ENCODE measurements at places on chromosomes 5 and 9.

GRCh38 chr9:116765011-116765410, 77.9 kb downstream of the TRIM32 start:
- DNase-seq, result no peak

DNA sequence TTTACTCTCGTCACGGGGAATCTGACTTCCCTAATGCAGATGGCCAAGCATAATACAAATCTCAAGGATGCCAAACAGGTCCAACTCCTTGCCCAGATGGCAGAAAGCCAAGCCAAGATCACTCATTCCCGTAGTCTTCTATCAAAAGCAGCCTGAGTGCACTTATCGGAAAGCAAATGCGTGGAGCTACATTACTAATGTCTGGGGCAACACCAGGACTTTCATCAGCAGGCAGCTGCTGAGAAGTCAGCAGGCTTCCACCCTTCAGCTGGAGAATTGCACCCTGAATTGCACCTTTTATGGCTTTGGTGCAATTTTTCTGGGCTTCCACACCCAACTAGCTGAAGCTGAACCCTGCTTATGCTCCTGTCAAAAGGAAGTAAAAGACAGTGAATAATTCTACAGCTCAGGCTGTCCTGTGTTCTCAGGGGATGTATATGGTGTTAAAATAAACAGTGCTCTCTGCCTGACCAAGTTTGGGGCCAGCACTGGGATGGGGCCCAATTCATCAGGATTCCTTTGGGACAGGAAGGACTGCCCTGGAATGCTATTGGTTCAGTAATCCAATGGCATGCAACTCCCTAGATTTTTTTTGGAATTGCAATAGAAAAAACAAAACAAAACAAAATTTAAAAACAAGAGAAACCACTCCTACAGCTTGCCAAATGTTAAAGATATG, 92.6 kb downstream of the DPYSL3 start:
- no peak for DNase-seq

DNA sequence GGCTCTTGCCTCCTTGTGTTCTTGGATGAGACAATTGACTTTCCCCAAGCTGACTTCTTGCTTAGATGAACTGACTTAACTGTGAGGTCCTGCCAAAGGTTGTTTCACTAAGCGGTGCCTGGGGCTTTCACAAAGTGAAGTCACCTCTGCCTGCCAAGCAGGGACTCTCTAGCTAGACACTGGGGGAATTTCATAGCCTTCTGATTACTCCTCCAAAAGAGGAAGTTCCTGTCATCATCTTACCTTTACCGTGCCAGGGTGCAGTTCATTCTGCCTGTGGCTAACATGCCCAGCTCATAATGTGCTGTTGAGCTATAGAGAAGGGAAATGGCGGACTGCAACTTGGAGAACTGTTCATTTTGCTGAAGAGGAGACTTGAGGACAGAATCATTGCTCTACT, 472.0 kb upstream of the WWC1 start:
- no peak for DNase-seq

GRCh38 chr5:137113939-137114338, 385.2 kb downstream of the SPOCK1 start:
- no peak for DNase-seq

DNA sequence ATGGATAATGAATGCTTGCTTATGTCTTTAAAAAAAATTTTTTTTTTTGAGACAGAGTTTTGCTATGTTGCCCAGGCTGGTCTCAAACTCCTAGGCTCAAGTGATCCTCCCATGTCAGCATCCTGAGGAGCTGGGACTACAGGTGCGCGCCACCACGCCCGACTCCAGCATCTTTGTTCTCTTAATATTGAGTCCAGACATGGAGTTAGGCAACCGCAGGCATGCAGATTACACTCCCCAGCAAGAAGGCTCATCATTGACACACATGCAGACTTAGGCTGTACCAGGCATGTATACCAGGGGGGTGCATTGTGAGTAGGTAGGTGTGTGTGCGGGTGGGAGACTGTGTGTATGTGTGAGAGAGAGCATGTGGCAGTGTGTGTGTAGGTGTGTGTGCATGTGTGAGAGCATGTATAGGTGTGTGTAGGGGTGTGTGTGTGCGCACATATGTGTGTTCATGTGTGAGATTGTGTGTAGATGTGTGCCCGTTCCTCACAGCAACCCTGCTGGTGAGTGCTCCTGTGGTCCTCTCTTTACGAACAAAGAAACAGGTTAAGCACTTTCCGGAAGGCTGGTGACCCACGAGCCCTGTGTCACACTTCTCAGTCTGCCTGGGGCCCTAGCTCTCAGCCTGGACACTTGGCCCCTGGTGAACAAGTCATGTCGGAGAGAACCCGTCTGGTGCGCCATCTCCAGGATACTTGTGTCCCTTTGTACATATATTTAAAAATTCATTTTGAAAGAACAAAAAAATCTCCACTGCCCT, 6.2 kb downstream of the OBP2B start:
- DNase-seq, result no peak

GRCh38 chr5:132198571-132198970, 29.1 kb downstream of the P4HA2 start:
- no peak for DNase-seq

DNA sequence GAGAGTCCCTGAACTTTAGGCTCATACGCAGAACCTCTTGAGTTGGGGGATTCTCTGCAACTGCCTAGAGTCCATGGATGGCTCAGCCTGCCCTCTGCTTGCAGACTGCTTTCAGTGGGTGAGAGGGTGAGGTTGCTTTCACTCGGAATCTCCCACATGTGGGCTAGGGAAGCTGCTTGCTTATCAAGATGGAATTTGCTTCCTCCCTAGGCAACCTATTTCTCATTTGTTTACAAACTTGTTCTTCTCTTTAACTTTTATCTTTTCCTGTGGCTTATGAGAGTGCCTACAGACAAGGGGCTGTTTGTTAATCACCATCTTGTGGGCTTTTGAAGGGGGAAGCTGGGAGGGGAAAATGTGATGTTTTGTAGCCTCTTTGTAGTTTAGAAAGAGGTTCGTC, 10.0 kb downstream of the TLE4 start:
- peak; percentile 14 for DNase-seq

DNA sequence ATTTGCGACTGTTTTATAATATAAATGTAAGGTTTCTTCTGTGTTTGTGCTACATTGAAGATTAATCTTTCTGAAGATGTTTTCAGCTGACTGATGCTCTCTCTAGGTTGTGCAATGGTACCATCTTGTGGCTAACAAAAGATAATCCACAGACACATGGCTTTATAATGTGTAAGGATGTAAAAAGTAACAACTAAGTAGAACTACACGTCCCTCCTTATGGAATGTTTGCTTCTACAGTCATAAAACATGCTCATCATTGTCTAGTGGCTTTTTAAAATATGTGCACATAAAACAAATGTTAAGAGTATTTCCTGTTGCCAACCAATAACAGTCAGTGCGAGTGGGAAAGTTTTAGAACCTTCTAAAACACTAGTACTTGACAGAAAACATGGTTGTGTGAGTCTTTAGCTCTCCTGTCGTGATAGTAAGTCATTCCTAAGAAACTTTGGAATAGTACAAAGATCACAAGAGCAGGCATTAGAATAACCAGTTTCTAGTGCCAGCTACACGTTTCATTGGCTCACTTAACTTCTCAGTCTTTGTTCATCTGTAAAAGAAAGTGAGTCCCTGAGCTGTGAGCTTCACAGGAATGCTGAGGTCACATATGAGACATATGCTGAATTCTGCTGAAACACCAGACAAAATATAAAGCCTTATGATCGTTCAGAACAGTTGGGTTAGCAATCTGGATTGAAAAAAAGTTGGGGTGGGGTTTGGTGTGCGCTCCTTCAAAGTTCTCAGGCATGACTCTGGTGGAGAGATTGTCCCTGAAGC, 75.7 kb upstream of the GLIS3 start:
- no peak for DNase-seq

DNA sequence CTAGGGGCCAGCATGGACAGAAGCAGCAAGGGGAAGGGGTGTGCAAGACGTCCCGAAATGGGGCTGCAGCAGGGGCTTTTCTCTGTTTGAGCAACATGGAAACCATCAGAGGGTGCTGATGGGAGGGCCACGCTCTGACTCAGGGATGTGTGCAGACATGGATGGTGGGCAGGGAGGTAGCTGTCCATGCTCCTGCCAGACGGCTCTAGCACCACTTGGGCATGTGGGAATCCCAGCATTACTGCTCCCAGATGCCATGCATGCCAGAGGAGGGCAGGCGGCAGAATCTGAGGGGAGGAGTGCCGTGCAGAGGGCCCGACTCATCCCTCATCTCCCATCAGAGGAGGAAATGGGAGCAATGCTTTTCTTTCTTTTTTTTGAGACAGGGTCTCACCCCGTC, 45.6 kb upstream of the SLC25A51 start:
- no peak for DNase-seq

GRCh38 chr5:132265336-132266030, 8.0 kb downstream of the PDLIM4 start:
- DNase-seq, result peak; percentile 58

- no peak for DNase-seq
These were observed 259.1 kb upstream of the DAPK1 start for GRCh38 chr9:87238545-87238944.

DNA sequence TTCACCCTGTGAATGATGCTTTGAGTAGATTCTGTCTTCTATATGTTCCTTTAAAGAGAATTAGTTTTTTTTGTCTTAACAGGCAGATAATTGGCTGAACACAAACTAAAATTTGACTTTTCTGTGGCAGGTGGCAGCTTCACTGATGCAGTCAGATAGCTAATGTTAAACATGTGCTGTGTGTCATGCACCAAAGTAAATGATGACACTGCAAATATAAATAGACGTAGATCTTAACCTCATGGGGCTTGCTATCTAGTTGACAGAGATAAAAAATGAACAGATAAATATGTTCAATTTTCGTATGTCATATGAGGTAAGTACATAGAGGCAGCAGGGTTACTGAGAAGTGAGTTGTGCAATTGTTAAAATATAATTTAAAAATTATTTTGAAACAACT, 82.7 kb downstream of the PARP8 start:
- DNase-seq, result no peak

DNA sequence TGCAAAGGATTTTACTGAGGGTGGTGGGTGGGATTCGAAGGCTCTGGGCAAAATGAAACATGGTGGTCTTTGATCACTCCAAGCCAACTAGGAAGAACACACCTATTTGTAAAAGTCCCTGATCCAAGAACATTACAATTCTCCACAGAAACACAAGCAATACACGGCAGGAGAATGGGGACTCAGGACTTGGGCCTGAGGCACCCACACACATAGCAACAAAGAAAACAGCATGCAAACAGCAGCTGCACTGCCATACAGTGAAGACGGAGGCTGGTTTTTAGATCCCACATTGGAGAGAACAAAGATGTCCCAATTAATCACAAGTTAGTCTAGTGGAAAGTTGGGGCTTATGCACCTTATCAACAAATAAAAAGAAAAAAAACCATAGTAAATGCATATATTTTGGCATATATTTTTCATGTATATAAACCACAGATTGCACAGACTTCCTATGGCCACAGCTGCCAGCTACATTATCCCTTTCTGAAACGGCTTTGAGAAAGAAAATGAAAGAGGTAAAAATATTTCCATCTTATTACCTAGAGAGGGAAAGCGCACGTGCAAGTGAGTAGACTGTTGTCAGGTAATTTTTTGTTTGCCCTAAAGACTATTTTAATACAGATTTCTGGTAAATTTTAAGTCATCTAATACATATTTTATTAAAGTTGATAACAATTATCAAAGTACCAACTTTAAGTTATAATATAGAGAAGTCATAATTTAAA, 410.9 kb downstream of the BNC2 start:
- DNase-seq, result no peak

GRCh38 chr5:155193483-155194107, 180.0 kb downstream of the KIF4B start:
- no peak for DNase-seq

DNA sequence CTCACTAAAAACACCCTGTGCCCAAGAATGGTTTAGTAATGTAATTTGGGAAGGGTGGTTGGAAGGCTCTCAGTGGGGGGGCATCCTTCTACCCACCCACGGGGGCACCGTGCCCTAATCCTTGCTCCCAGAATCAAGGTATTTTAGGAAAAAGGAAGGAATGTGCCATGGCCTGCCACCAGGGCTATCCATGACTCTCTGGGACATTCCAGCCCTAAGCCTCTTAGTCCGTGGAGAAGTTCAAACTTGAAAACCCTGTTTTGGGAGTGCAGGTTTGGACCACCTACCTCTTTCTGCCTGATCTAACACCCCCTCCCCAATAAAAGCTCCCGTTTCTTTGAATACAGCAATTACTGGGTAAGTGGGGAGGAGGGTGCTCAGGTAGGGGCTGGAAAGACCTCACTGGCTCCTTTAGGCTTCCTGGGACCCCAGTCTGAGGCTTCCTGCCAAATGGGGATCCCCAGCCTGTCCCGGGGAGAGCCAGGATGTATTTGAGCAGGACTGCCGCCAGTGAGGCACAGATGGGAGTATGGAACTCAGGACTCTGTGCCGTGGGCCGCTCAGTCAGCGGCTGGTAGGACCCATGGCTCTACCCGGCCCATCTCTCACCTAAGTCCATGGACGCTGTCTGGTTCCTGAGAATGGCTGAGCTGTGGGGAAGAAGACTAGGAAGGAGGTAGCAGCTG, 3.6 kb upstream of the PITX1 start:
- no peak for DNase-seq

- DNase-seq, result no peak
These were observed 183.5 kb upstream of the ACO1 start for GRCh38 chr9:32200896-32201295.

DNA sequence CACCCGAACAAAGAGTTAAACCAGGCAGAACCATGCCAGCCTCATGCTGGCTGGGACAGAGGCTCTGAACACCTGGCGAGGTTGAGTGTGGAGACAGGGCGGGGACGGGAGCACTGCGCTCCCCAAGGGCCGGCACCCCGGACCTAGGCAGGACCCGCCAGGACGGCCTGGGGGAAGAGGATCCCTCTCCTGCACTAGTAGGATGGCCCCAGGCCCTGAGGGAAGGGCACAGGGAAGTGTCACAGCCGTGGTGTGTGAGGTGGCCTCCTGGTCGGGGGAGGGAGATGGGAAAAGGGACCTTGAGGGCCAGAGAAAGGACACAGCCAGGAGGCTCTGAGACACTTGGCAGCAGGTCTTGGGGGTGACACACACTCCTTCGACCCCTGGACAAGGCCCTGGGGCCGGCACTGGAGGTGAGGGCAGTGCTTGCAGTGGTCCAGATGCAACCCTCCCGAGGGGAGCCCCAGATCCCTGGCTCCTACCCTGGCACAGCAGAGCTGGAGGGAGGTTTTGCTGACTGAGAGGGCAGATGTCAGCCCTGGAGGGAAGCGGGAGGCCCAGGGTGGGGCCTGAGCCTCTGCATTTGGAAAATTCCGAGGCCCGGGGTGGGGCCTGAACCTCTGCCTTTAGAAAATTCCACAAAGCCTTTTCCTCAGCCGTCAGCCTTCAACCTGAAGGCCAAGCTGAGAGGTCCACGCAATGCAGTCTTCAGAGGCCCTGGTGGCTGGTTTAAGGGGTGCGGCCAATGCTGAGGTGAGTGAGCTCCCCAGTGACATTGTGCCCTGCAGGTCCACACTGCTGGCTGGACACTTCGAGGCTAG, 24.8 kb upstream of the TERT start:
- no peak for DNase-seq

GRCh38 chr5:67536866-67537265, 340.3 kb upstream of the CD180 start:
- no peak for DNase-seq

- peak; percentile 17 for DNase-seq
These were observed 235.1 kb upstream of the TUT7 start for GRCh38 chr9:86589273-86589672.

- DNase-seq, result no peak
These were observed 267.7 kb downstream of the GADD45G start for GRCh38 chr9:89872426-89872912.

GRCh38 chr9:137691646-137692351, 73.0 kb downstream of the EHMT1 start:
- DNase-seq, result no peak

Data from endothelial cell (in vitro differentiated cells).